ENCODE measurements at places on chromosomes 13 and 19.

DNA sequence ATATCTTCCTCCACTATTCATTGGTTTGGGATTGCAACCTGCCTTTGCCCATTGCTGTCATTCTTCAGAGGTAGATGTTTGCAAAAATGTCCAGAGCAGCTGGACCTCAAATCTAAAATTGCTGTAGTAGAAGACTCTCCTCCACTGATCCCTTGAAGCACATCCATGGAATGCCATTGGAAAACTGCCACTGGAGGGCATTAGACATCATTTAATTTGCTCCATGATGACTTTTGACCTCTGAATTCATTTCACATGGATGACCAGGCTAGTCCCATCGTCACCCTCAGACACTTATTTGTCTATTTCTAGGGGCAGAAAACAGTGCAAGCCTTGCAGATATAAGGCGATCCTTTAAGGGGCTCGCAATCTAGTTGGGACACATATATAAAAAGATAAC, 33.9 kb upstream of the FLT1 start:
- no peak for DNase-seq

GRCh38 chr19:40592170-40592569, 9.0 kb upstream of the LTBP4 start:
- no peak for DNase-seq

- no peak for DNase-seq
Observed at GRCh38 chr19:19079571-19079970, 15.8 kb downstream of the SLC25A42 start.

GRCh38 chr19:46515879-46516350, 20.2 kb upstream of the PNMA8B start:
- DNase-seq = no peak

GRCh38 chr13:75480671-75481175, 1.2 kb downstream of the TBC1D4 start:
- DNase-seq = no peak

- no peak for DNase-seq
Observed at GRCh38 chr19:48738557-48739403, 1.6 kb downstream of the RASIP1 start.
